ENCODE measurements at places on chromosomes 1 and 21.

DNA sequence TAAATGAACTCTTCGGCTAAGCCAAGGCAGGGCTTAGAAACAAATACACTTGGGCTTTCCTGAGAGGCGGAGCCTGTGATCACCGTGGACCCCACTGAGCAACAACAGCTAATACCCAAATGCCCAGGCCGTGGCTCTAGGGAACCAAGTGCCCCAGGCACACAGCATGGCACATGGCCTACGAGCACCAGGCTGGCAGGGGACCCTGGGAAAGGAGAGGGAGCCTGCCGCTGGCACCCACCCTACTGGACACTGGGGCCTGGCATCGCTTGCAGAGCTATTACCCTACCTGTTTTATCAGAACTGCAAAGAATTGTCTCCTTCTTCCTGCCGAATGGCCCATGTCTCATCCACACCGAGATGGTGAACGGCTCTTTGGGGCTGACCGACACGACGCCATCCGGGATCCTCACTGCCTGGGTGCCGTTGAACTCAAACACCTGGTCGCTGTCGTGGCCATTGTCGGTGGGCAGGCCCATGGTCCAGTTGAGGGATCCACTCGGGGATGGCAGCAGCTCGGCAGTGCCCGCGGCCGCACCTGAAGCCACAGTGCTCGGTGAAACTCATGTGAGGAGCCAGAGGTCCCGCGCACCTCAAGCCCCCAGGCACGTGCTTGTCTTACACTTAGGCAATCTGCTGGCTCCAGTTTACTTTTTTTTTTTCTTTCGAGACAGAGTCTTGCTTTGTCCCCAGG lies 79.5 kb downstream of the CLSTN1 start:
- DNase-seq: no peak

DNA sequence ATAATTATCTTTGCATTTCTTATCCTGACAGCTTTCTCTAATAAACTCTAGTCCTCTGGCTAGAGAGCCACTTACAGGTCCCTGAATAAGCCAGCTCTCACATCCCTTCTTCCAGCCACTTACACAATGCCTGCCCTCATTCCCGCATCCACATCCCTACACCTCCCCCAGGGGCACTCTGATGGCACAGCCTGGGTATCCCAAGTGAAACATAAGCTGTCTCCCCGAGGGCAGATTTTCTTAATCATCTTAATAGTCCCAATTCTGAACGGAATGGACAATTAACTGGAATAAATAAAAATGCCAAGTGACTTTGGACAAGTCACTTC lies 4.9 kb downstream of the RHOC start:
- DNase-seq: no peak

GRCh38 chr1:56255516-56256152 lies 323.7 kb downstream of the PLPP3 start:
- no peak for DNase-seq

DNA sequence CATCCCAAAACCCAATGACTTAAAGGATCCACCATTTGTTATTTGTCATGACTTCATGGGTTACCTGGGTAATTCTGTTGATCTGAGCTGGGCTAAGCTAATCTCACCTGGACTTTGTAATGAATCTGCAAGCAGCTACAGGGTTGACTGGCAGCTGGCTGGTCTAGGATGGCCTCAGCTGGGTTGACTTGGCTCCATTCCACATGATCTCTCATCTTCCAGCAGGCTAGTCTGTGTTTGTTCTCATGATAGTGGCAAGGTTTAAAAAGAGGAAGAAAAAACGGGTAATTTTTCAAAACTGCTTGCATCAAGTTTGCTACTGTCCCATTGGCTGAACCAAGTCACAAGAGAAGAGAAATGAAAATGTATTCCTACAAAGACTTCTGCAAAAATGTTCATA lies 24.8 kb upstream of the ZMYM4 start:
- no peak for DNase-seq

GRCh38 chr1:210600421-210601159 lies 271.9 kb downstream of the HHAT start:
- no peak for DNase-seq

GRCh38 chr1:107804134-107804533 lies 160.8 kb downstream of the VAV3 start:
- no peak for DNase-seq

DNA sequence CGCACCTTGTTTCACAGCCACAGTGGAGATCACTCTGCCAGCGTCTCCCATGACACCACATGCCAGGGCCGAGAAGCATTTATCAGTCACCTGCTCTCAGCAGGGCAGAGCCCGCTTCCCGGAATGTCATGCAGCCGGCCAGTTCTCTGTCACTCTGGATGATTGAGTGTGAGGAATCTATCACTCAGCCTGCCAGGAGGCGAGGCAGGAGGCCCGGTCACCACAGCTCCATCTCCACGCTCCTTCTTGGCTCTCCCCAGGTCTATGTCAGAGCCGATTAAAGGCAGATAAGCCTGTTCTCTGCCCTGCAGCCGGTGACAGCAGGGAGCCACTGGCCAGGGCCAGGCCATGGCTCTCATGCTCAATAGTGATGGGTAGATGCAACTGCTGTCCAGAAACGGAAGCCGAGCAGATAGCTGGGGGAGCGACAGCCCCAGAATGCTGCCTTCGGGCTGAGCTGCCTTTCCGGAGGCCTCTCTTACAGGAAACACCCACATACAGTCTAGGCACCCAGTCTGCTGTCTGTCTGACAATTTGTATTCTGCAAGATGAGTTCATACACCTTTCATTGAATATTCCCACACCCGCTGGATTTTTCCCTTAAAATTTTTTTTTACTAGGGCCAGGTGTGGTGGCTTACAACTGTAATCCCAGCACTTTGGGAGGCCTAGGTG lies 64.1 kb downstream of the ACTL8 start:
- no peak for DNase-seq

- no peak for DNase-seq
These were observed 13.3 kb downstream of the PLXNA2 start for GRCh38 chr1:208230668-208231529.

DNA sequence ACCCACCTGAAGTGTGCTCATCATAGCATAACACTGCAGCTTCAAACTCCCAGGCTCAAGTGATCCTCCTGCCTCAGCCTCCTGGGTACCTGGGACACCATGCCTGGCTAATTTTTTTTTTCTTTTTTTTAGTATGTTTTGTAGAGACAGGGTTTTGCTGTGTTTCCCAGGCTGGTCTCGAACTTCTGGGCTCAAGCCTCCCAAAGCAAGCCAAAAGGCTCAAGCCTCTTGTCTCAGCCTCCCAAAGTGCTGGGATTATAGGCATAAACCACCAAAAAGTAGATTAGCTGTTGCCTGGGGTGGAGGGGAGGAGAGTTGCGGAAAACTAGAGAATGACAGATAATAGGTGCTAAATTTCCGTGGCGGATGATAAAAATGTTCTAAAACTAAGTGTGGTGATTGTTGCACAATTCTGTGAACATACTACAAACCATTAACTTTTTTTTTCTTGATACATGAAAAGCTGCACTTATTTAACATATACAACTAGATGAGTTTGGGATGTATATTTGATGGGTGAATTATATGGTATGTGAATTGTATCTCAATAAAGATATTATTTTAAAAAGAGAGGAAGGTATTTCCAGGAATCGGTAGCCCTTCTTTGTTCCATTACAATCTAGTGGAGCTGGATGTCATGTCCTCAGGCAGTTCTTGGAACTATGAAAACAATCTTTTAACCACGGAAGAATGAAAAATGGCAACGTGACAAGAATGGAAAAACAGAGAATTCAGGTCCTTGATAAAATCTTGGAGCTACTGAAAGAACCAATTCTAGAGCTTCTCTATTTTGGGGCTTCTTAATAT lies 27.3 kb upstream of the MED18 start:
- no peak for DNase-seq

DNA sequence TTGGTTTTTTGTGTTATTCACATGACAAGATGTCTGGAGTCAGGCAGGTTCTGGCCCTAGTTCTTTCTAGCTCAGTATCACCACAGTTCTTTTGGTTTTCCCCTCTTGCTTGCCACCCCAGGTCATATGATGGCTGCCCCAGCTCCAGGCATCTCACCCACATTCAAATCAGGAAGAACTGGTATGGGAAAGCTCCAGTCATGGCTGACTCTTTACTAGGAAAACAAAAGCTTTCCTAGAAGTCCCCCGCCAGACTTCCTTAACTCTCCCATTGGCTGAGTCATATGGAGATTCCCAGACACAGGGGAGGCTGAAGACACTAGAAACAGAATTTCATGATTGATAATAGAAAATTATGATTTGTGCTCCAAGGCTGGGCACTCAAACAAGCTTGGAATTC lies 22.1 kb upstream of the EYA3 start:
- no peak for DNase-seq

GRCh38 chr1:210342986-210343780 lies 14.5 kb downstream of the HHAT start:
- DNase-seq: no peak

GRCh38 chr1:50427086-50427817 lies 4.0 kb upstream of the DMRTA2 start:
- no peak for DNase-seq

DNA sequence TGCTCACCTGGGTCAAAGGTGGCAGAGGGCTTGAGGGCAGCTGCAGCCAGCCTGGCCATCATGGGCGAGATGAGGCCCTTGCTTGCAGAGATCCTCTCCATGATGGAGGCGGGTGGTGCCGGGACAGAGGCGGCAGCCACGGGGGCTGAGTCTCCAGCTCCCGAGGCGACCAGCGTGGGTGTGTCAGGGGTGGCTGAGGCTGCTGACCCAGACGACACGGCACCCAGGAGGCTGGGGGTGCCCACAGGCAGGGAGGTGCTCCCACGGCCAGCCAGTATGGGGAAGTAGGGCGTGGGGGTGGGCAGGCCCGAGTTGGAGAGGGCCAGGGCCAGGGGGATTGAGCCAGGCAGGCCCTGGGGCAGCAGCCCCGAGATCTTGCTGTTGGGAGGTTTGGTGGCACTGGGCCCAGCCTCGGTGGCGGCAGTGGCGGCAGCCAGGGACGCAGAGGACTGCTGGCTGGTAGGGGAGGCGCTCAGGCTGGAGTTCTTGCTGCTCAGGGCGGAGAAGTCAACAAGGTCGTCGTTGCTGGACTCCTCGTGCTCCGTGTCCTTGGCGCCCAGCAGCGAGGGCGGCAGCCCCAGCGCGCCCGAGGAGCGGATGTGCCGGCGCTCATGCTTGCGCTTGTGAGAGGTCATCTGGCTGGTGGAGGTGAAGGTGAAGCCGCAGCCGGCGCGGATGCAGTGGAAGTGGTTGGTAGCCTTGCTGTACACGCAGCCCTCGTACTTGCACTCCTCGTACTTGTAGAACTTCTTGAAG lies 142.9 kb downstream of the CASZ1 start:
- DNase-seq: no peak

DNA sequence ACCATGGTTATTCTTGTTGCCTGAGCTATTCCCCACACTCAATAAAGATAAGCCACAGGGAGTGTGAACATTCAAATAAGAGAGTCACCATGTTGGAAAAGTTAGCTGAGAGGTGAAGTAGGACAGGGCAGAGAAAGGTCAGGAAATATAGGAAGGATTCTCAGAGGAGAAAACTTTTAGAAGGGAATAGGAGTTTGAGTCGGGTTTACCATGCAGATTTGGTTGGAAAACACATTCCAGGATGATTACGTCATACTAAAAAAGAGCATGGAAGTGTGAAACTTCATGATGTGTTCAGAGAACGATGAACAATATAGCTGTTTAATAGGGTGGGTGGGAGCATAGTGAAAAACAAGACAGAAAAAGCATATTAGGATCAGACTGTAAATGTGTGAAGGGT lies 1125.3 kb upstream of the ADGRL2 start:
- DNase-seq: no peak

DNA sequence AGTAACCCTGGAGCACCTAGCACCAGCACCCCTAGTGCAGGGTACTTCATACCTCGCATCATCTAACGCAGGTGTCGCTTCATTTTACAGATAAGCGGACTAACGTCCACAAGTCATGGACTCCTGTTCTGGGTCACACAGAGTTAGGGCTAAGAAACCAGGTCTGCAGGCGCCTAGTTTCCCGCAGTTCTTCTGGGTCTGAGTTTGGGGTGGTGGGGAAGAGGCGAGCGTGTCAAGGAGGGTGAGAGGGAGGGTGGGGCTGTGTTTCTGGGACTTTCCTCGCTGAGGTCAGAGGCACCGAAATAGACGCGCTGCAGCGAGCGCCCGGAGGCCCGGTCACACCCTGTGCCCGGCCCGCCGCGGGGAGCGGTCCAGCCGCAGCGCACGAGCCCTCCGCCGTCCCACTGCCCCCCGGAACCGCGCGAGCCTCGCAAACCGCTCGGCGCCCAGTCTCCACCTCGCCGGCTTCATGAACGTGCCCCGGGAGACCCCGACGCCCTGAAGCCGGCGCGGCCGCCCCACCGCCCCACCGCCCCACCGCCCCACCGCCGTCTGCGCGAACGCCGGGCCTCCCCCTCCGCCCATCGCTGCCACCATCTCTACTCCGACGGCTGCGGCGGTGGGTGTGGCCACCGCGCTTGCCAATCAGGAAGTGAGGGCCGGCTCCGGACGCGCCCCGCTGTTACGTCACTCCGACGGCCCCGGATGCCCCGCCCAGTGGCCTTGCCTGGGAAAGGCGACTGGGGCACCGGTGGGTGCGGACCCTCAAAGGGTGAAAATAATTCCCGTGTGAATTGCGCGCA lies 12.3 kb downstream of the IFI6 start:
- DNase-seq: peak; percentile 76

DNA sequence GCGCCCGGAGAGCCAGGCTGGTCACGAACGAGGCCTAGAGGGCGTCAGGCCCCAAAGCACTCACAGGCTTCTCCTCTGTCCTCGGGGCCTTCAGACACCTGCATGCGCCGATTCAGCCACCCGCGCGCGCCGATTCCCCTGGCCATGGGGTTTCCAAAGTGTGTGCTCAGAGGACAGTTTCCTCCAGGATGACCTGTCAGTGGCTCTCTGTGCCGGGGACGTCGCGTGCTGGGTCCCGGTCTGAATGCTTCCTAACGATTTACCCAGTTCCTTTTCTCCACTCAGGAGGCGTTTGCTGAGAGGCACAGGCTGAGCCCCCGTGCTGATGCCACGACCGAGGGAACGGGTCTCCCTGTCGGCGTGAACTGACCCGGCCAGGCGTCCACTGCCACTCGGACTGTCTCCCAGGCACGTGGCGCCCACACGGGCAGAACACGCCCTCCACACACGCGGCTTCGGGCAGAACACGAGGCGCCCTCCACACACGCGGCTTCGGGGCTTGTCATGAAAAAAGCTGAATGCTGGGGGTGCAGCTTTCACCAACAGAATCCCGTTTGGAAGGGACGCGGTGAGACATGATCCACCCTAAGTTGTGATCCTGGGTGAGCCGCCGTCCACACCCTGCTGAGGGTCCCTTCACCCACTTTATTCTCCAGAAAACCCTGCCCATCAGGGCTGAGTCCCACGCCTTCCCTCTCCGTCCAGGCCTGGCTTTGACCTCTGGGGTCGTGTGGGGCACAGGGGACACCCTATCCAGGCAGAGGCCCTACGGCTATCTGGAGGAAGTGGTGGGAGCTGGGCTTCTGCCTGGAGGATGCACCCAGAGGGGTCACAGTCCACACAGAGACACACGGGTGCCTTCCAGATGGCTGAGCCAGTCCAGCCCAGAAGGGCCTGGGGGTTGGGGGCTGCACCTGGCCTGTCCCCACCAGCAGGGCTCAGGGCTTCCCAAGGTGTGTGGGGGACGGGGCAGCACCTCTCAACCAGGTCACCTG lies 56.1 kb downstream of the COL6A1 start:
- no peak for DNase-seq

All from naive thymus-derived CD4-positive, alpha-beta T cell (primary cell).